Activated T-helper 2 cell treated with anti-CD3 and anti-CD28 coated beads, Interferon-gamma antibody, Interleukin-2, Interleukin-4, amounts not matched to agents 10 μg/mL and 5 μg/mL and 100 μg/mL, durations not matched to agents 14 hours and 24 hours and 36 hours (primary cell): ENCODE measurements at places on chromosomes 1 and 21. TPM values are rescaled to one million over a fixed set of nuclear protein-coding genes. Genes with fewer than 3 reads are reported as not detected.

Gene HSD11B1
- total RNA-seq: 8.2 and 8.6 TPM in 2 replicates

Gene CHI3L1
- total RNA-seq: not detected in 2 replicates

Gene ZBTB37
- total RNA-seq: 8.7 and 8.8 TPM in 2 replicates

Gene HENMT1
- 16.5 and 17.7 TPM in 2 replicates for total RNA-seq

Gene GUCA2B
- total RNA-seq: not detected in 2 replicates

Gene AKIRIN1
- 68.6 and 69.7 TPM in 2 replicates for total RNA-seq

Gene SPATA1
- total RNA-seq: 1.4 and 1.5 TPM in 2 replicates
